ENCODE measurements at places on chromosomes 2 and 18. TPM values are rescaled to one million over a fixed set of nuclear protein-coding genes. Genes with fewer than 3 reads are reported as not detected.

DNA sequence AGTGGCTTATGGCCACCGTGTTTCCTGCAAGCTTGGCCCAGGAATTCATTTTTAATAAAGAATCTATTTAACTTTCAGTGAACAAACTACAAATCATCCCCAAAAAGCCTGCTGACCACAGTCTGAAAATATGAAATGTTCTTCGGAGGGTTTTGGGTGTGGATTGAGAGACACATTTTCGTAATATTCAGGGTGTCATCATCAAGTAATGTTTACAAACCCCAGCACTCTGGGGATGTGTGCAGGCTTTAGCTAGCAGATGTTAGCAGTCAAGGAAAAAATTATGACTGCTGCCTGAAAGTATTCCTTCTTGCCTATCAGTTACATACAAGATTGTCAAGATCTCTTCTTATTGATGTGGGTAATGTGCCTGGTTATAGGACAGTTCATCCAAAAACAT is 143.9 kb upstream of the FN1 start:
- no peaks in the 10 kb centered on the region for H3K27me3 ChIP-seq
- H3K4me1 ChIP-seq, result no peaks in the 10 kb centered on the region
- no peak for DNase-seq
- H3K27ac ChIP-seq, result no peak overlapping the region
- H3K4me3 ChIP-seq, result no peak overlapping the region
- H3K36me3 ChIP-seq, result no peaks in the 10 kb centered on the region

The SLC9A4 gene
- total RNA-seq, result 0.08 TPM

DNA sequence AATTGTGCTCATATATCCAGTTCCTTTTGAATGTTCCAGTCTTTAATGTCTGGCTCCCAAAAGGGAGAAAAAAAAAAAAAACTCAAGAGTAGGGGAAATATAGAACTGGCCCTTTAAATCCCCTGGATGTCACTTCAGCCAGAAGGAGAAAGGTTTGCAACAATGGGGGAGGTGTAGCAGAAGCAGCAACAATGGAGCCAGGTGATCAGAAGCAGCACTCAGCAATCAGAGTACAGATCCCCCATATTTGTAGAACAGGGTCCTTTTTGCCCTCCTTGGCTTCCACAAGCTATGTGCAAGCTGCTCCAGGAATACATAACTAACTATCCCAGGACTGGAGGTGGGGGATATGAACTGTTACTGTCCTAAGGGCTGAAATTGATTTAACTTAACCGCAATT is 25.8 kb upstream of the ZNF397 start:
- H3K27ac ChIP-seq, result no peak overlapping the region
- no peaks in the 10 kb centered on the region for H3K4me1 ChIP-seq
- H3K27me3 ChIP-seq, result no peaks in the 10 kb centered on the region
- no peak for DNase-seq

The NEURL3 gene
- not detected for total RNA-seq

GRCh38 chr2:58757971-58758370 is 516.8 kb upstream of the FANCL start:
- no peak for DNase-seq
- no peak overlapping the region for H3K27ac ChIP-seq
- peaks cover 3% of the 10 kb centered on the region for H3K27me3 ChIP-seq
- H3K36me3 ChIP-seq, result no peaks in the 10 kb centered on the region
- no peaks in the 10 kb centered on the region for H3K4me1 ChIP-seq
- H3K4me3 ChIP-seq, result no peak overlapping the region

The LIPG gene
- total RNA-seq, result 0.11 TPM

DNA sequence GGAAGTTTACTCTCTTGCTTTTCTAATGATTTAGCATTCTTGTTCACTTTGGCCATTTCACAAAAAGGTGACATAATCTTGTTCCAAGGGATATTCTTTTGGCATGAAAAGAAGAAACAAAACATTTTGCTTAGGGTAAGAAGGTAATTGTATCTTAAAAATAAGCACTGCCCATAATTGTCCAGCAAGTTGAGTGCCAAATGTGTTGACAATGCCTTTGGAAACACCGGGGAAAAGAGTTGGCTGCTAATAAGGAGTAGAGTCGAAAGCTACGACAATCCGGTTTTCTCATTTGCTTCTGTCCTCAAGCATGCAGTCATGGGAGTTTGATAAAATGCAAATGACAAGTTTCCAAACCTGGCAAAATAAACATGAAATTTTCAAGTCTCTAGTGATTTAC is 27.3 kb downstream of the ITGAV start:
- no peaks in the 10 kb centered on the region for H3K36me3 ChIP-seq
- H3K4me1 ChIP-seq, result no peaks in the 10 kb centered on the region
- no peak overlapping the region for H3K4me3 ChIP-seq
- H3K27ac ChIP-seq, result no peak overlapping the region
- no peak for DNase-seq

The PRSS56 gene
- total RNA-seq, result not detected

- peaks cover 11% of the 10 kb centered on the region for H3K4me1 ChIP-seq
- DNase-seq, result no peak
- H3K27ac ChIP-seq, result no peak overlapping the region
- H3K4me3 ChIP-seq, result no peak overlapping the region
Measured at GRCh38 chr2:26668856-26669750, 23.4 kb upstream of the KCNK3 start.

- H3K27ac ChIP-seq, result no peak overlapping the region
- H3K4me1 ChIP-seq, result no peaks in the 10 kb centered on the region
- DNase-seq, result no peak
- H3K36me3 ChIP-seq, result no peaks in the 10 kb centered on the region
Measured at GRCh38 chr2:174931724-174932123, 73.5 kb downstream of the CHN1 start.

- no peak for DNase-seq
- no peak overlapping the region for H3K4me3 ChIP-seq
- H3K27me3 ChIP-seq, result no peaks in the 10 kb centered on the region
- H3K36me3 ChIP-seq, result no peaks in the 10 kb centered on the region
Measured at GRCh38 chr2:66034467-66034866, 400.5 kb upstream of the MEIS1 start.

The GALM gene
- 27.6 TPM for total RNA-seq

The GRHL1 gene
- total RNA-seq, result 0.57 TPM

DNA sequence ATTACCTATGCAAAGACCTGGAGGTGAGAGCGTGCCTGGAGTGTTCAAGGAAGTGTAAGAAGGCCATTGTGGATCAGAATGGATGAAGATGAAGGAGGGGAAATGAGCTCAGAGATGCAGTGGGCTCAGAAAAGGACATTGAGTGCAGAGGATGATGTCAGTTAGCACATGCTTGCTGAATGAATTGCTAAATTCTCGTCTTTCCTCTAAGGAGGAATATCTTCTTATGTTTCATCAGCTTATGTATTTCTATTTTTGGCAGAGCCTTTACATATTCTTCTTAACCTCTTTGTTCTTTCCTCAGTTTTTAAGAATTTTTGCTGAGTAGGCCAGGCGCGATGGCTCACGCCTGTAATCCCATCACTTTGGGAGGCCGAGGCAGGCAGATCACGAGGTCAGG is 30.9 kb downstream of the FAM171B start:
- H3K36me3 ChIP-seq, result no peaks in the 10 kb centered on the region
- H3K27me3 ChIP-seq, result peaks cover 2% of the 10 kb centered on the region
- no peak overlapping the region for H3K27ac ChIP-seq
- H3K4me3 ChIP-seq, result no peak overlapping the region
- DNase-seq, result no peak

DNA sequence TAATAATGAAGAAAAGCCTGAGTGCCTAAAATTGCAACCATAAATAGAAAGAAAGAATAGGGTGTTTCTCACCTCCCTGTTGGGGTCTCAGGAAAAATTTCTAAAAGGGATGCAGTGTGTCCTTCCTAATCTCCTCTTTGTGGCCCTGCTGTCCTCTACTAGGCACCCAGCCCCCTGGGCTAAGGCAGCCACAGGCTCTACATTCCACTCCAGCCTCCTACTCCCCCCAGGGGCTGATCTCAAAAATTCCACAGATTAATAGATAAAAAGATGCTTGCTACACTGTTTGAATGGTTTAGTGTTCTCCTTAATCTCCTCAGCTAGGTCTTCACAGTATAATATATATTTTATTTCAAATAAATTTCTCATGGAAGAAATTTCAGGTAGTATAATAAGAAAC is 17.6 kb downstream of the SATB2 start:
- no peak for DNase-seq
- no peaks in the 10 kb centered on the region for H3K4me1 ChIP-seq
- no peak overlapping the region for H3K27ac ChIP-seq
- H3K36me3 ChIP-seq, result no peaks in the 10 kb centered on the region
- H3K4me3 ChIP-seq, result no peak overlapping the region

DNA sequence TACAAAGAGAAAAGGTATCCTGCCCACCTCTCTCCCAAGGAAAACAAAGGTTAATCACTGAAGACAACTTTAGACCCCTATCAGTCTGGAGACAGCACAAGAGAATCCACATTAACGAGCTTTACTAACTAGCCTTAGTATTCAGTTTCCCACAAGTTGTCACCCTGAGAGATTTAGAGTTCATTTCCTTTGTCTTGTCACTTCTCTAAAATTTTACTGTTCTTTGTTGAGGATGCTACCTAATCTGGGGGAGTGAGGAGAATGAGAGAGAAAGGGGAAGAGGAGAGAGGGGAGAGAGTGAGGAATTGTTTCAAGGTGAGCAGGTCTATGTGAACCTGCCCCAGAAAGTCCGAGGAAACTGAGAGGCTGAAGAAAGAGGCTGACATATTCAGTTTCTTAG is 28.4 kb downstream of the C2orf76 start:
- no peak overlapping the region for H3K4me3 ChIP-seq
- peak overlapping the region; percentile 90 for H3K27ac ChIP-seq
- DNase-seq, result no peak
- no peaks in the 10 kb centered on the region for H3K27me3 ChIP-seq
- peaks cover 3% of the 10 kb centered on the region for H3K36me3 ChIP-seq
- peaks cover 22% of the 10 kb centered on the region for H3K4me1 ChIP-seq

DNA sequence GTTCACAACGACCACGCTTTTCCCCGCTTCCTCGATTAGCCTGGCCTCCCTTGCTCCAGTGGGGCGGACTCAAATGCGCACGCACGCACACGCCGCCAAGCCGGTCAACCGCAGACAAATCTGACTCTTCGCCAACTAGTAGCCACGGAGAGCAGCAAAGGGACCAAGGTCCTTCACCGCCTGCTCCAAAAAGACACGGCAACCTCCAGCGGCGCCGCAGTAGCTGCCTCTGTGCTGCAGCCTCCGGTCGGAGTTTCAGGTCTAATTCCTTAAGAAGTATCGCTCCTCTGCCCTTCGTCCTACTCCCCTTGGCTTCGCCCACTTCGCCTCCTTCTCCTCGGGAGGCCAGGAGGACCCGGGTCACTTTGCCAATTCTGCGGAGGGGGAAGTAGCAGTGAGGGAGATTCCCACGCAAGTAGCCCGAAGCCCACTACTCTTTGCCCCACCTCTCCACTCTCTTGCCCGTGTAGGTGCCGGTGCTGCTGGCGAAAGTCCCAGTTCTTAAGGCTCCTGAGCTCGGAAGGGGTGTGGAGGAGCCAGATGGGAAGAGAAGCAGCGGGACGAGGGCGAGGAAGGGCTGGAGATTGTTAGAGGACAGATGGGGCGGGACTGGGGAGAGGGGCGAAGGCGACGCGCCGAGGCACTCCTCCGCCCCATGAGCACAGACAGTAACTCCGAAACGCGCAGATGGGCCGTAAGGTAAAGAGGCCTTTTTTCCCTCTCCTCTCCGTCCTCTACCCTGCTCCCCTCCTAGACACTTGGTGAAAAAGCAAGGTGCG is 615 bp downstream of the AKAIN1 start:
- H3K27me3 ChIP-seq, result peaks cover 48% of the 10 kb centered on the region
- peaks cover 2% of the 10 kb centered on the region for H3K36me3 ChIP-seq
- H3K4me1 ChIP-seq, result peaks cover 2% of the 10 kb centered on the region
- no peak overlapping the region for H3K4me3 ChIP-seq
- H3K27ac ChIP-seq, result no peak overlapping the region

DNA sequence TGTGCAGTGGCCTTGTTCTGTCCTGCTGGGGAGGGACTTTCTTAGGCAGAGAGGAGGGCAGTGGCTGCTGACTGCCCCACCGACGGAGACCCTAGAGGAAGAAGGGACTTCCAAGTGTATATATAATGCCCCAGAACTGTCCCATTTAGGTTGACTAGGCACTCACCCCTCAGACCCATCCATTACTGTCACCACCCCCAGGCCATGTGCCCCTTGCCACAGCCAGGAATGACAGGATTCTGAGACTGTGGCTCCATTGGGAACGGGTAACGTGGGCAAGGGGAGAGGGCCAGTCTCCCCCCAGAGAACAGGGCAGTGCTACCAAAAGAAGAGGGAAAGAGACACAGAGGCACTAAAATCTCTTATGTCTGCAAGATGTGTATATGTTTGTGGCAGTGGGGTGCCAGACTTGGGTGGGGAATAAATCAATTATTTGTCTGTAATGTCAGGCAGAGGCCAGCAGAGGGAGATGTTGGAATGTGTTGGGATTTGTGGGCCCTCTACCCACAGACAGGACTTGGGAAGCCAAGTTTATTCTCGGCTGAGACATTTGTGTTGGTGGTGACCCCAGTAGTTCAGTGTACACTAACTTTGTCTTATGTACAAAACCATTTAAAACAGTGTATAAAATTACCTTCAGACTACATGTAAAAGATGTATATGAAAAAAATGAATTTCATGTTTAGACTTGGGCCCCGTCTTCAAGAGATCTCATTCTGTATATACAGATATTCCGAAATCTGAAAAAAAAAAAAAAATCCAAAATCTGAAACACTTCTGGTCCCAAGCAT is 24.0 kb upstream of the TMEM37 start:
- H3K36me3 ChIP-seq, result no peaks in the 10 kb centered on the region
- no peak overlapping the region for H3K4me3 ChIP-seq
- H3K4me1 ChIP-seq, result no peaks in the 10 kb centered on the region
- DNase-seq, result peak; percentile 38

The CDK5R2 gene
- total RNA-seq, result not detected

GRCh38 chr18:36066686-36067054 is 689 bp downstream of the RPRD1A start:
- peak overlapping the region; percentile 95 for H3K4me3 ChIP-seq
- peak overlapping the region; percentile 94 for H3K27ac ChIP-seq
- DNase-seq, result no peak

DNA sequence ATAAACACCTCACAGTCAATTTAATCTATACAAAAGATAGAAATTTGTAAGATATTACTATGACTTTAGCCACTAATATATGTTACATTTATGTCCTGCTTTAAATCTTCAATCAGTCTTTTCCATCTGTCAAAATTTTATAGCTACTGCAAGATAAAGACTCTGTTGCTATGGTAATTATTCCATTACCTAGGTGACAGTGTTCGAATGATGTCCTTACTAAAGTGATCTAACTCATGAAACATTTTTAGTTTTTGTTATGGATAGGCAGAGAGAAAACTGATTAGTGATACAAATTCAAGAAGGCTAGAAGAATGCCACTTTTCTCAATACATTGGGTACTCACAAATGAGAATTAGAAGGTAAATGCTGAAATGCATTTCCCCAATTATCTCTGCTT is 359.9 kb upstream of the FSHR start:
- H3K27ac ChIP-seq, result no peak overlapping the region
- H3K27me3 ChIP-seq, result no peaks in the 10 kb centered on the region
- H3K4me1 ChIP-seq, result no peaks in the 10 kb centered on the region
- no peak for DNase-seq

The DYSF gene
- 4.7 TPM for total RNA-seq

DNA sequence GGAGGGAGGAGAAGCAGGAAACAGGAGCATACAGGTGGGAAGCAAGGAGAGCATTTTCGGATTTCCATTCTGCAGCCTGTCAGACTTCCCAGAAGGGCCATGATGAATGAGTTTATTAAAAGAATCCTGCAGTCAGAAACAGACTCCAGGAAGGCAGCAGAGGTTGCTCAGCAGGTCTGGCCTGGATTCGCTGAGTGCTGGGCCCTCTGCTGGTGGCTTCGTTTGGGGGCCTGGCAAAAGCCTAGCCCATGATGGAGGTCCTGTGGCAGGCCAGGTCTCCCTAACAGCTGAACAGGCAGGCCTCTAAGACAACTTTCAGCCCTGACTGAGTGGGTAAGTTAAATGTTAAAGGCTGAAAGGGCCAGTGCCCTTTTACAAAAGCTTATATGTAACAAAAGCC is 108.2 kb upstream of the CAPN13 start:
- no peak overlapping the region for H3K4me3 ChIP-seq
- no peak for DNase-seq
- H3K4me1 ChIP-seq, result no peaks in the 10 kb centered on the region
- H3K27me3 ChIP-seq, result no peaks in the 10 kb centered on the region
- no peaks in the 10 kb centered on the region for H3K36me3 ChIP-seq
